ENCODE measurements at places on chromosomes 4 and X.

- DNase-seq: no peak
These were observed 1010.8 kb upstream of the ADGRL3 start for GRCh38 chr4:60189286-60189685.

GRCh38 chr4:134470544-134470943, 269.0 kb upstream of the PABPC4L start:
- no peak for DNase-seq

- DNase-seq: peak; percentile 45
These were observed 60.7 kb upstream of the PGM2 start for GRCh38 chr4:37765741-37766140.

DNA sequence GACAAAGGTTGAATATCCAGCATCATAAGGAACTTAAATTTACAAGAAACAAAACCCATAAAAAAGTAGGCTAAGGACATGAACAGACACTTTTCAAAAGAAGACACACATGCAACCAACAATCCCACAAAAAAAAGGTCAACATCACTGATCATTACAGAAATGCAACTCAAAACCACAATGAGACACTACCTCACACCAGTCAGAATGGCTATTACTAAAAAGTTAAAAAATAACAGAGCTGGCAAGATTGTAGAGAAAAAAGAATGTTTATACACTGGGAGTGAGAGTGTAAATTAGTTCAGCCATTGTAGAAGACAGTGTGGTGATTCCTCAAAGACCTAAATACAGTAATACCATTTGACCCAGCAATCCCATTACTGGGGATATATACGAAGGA, 474.7 kb downstream of the TRIML1 start:
- DNase-seq: no peak
